ENCODE measurements at places on chromosomes 6 and 20.

DNA sequence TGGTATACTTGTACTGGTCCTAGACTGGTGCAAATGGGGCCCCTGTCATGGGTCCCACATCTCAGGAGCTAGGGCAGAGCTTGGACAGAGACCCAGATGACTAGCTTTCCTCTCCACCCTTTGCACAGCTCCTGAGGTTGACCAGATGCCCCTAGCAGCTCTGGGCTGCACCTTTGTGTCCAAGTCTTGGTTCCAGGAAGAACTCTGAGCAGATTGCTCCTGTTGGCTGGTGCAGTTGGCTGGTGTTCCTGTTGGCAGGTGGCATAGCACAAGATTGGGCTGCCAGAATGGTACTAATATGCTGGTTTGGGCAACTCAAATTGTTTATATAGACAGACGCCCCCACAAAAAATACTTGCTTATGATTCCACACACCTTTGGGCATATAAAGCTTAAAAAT, 89.4 kb upstream of the EZR start:
- no peak for DNase-seq

DNA sequence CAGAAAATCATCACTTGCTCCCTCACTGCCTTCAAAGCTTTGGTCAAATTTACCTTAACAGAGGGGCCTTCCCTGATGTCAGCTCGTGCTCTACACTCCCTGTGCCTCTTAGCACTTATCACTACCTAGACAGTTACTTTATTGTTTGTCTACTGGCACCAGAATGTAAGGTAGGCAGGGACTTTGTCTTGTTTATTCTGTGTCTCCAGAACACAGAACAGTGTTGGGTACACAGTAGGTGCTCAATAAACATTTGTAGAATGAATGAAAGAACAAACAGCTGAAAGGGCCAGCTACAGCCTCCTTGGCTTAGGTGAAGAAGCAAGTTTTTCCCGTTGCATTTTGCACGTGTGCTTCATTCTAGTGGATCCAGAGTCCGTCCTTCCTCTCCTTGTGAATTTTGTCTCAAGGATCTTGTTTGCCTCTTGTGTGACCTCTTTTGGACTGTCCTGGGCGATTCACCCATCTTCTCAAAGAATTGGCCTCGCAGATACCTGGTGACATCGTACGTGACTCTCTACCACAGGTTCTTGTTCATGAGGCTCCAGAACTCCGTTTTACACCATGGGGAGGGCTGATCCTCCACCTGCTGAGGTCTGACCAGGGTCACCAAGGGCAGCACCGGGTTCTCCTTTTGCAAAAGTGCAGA, 84.2 kb upstream of the ARMC2 start:
- no peak for DNase-seq

DNA sequence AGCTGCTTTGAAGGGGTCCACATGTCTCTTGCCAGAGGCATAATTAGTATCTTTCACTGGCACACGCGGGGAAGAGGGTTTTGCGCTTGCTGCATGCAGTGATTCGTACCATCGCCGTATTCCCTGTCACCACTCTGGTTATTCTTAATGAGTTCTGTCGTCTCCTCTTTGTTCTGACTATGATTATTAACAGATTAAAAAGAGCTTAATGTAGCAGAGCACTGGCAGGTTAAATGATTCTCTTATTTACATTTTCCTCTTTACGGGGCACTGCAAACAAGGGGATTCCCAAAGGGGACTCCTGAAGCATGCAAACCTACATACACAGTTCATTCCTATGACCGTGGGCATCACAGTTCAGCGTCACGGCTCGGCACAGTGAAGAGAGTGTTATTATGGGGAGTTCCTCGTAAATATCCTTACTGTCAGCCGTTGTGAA, 204.8 kb downstream of the DTNBP1 start:
- no peak for DNase-seq

DNA sequence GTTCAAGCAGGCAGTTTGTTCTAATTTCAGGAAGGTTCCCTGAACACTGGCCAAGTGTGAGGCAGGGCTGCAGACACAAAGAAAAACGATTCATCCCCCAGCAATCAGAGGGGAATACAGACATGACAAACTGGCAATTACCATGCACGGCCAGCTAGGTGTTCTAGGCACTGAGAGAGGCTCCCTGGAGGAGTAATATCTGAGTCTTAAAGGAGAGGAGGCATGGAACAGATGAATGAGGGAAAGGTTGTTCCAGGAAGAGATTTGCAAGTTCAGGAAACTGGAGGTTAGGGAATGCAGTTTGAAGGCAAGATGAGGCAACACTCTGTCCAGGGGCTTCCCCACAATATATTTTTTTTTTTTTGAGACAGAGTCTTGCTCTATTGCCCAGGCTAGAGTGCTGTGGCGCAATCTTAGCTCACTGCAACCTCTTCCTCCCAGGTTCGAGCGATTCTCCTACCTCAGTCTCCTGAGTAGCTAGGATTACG, 11.1 kb downstream of the RRAGD start:
- no peak for DNase-seq

Measured in CD8-positive, alpha-beta T cell (primary cell).